ENCODE measurements at places on chromosomes 5 and 9.
A peak's percentile ranks its signal among the peaks of the same experiment; 100 is the strongest.

DNA sequence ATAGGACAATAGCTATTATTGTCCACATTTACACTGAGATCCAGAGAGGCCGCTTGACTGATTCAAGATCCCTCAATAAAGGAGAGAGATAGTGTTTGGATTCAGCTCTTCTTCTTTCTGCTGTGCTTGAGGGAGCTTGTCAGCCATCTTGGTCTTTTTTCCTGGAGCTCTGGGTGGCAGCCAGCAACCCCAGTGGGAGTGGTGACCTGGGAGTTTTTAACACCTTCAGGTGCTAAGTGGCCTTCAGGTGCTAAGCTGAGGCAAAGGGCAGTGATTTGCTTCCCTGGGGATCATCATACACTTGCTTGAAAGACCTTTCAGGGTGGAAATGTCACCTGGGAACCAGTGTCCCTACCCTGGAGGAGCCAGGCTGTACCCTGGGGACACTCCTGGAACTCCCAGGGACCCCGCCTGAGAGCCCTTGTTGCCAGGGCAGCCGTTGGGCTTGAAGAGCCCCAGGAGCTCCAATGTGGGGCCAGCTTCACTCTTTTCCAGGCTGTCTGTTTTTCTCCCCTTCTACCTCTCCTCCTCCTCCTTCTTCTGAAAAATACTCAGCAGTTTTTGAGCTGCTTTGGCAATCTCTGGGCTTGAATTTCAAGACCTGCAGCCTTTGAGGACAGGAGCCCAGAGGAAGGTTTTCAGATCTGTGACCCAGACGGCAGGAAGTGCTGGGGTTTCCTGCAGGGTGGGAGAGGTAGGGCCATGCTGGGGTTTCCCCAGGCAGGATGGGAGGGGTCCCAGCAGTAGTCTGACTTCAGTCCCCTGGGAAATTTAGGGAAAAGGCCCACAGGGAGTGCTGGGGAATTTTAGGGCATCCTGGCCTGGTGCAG is 59.7 kb downstream of the FGF18 start:
- no peak for DNase-seq

- DNase-seq = no peak
These were observed 574.8 kb downstream of the PSAT1 start for GRCh38 chr9:78871452-78872331.

DNA sequence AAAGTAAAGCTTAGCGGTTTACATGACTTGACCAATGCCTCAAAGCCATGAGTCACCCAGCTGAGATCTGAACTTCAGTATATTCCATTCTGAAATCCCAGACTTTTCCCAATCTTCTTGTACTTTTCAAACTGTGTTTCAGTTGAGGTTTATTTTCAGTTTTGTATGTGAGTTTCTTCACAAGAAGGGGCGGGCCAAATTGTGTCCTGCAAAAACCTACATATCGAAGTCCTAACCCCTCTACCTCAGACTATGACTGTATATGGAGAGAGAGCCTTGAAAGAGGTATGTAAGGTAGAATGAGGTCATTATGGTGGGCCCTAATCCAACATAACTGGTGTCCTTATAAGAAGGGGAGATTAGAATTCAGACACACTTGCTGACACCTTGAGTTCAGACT is 666 bp upstream of the TLR4 start:
- DNase-seq = no peak

- no peak for DNase-seq
These were observed 196.5 kb downstream of the MED10 start for GRCh38 chr5:6181871-6182270.

- DNase-seq = no peak
These were observed 69.4 kb downstream of the NPR3 start for GRCh38 chr5:32780508-32780919.

GRCh38 chr9:120308495-120308894 is 271.5 kb downstream of the CDK5RAP2 start:
- DNase-seq = no peak

DNA sequence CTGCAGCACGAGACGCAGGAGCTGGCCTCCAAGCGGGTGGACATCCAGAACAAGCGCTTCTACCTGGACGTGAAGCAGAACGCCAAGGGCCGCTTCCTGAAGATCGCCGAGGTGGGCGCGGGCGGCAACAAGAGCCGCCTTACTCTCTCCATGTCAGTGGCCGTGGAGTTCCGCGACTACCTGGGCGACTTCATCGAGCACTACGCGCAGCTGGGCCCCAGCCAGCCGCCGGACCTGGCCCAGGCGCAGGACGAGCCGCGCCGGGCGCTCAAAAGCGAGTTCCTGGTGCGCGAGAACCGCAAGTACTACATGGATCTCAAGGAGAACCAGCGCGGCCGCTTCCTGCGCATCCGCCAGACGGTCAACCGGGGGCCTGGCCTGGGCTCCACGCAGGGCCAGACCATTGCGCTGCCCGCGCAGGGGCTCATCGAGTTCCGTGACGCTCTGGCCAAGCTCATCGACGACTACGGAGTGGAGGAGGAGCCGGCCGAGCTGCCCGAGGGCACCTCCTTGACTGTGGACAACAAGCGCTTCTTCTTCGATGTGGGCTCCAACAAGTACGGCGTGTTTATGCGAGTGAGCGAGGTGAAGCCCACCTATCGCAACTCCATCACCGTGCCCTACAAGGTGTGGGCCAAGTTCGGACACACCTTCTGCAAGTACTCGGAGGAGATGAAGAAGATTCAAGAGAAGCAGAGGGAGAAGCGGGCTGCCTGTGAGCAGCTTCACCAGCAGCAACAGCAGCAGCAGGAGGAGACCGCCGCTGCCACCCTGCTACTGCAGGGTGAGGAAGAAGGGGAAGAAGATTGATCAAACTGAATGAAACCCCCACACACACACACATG is 654 bp downstream of the PURA start:
- peak; percentile 79 for DNase-seq

- no peak for DNase-seq
These were observed 51.9 kb downstream of the KLF4 start for GRCh38 chr9:107437716-107438115.

- no peak for DNase-seq
These were observed 2326.0 kb upstream of the ACO1 start for GRCh38 chr9:30058463-30058862.

GRCh38 chr5:143543358-143544255 is 140.1 kb upstream of the NR3C1 start:
- no peak for DNase-seq

DNA sequence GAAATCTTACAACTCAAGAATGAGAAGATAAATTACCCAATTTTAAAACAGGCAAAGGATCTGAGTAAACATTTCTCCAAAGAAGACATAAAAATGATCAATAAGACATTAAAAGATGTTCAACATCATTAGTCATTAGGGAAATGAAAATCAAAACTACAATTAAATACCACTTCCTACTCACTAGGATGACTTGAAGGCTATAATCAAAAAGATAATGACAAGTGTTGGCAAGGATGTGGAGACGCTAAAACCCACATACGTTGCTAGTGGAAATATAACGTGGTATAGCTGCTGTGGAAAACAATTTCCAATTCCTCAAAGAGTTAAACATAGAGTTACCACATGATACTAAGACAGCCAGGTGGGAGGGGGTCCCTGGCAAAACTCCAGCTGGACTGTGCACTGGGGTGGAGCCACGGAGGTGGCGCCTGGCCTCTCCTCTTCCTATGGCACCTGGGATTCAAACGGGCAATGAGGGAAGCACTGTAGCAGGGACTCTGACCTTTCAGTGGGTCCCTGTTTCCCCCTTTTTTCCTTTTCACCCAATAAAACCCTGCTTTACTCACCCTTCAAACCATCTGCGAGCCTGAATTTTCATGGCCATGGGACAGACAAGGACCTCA is 5.9 kb downstream of the ARSB start:
- no peak for DNase-seq

DNA sequence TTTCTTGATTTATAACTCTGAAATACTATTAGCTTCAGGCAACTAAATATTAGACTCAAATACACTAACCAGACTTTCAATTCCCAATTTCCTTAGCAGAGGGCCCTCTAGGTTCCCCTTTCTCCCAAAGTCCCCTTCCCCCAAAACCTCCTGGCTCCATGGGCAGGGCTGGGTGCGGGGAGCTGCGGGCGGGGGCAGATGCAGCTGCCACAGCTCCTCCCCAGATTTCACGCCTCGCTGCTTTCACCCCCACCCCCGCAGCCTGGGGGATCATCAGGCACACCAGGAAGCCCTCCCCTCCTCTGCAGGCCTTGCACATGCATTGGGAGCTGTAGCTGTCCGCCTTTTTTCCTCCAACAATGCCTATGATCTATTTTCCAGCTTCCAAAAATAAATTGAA is 82.8 kb upstream of the SPATA31C2 start:
- DNase-seq = no peak

- DNase-seq = no peak
These were observed 7.8 kb upstream of the MRNIP start for GRCh38 chr5:179866241-179867078.

DNA sequence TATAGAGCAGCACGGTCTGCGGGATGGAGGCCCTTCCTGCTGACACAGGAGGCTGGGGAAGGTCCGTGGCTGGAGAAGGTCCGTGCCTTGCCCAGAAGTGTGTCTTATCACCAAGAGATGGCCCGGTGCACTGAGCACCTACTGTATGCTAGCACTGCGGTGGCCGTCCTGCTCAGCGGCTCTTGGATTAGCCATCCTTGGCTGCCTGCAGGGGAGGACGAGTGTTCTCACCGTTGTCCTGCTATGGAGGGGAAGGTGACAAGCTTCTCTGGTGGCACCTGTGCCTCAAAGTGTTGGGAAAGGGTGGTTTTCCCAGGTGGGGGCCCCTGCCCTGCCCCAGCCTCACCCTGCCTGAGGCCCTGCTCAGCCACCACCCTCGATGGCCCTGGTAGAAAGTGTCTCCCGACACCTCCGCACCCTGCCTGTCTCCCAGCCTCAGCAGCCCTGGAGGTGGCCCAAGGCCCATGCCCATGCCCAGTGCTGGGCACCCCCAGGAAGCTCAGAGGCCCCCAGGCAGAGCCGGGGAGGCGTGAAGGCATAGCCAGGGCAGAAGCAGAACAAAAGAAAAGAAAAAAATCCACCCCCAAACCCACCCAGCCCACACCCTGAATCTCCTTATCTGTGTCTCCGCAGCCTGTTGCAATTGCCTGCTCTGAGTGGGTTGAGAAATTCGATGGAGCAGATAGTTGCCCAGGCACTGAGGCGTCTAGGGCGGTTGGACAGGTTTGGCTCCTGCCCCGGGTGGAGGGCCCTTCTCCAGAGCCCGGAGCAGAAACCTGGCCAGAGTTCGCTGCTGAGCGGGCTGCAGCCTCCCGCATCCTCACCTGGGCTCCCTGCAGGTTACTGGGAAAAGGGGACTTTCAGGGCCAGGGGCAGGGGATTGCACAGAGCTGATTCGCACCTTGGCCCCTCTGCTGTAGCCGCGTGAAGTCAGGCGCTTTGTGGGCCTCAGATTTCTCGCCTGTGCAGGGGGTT is 30.5 kb downstream of the RXRA start:
- DNase-seq = no peak

GRCh38 chr5:126234563-126235195 is 188.5 kb upstream of the GRAMD2B start:
- DNase-seq = no peak

DNA sequence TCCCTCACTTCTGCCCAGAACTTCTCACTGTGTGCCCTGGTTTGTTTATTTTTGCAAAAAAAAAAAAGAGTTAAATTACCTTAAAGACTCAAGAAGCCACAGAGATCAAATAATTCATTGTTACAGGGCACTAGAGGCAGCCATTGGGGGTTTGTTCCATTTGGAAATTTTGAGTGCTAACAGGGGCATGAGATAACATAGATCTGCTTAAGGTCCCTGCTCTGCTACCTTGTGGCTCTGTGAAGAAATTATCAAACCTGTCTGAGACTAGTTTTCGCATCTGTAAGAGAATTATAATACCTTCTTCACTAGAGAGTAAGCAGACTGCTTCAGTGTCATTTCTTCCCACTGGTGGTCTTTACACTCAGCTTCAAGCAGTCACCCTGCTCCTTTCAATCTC is 394 bp downstream of the TLR4 start:
- DNase-seq = no peak

GRCh38 chr5:159286420-159287035 is 23.4 kb downstream of the UBLCP1 start:
- no peak for DNase-seq

DNA sequence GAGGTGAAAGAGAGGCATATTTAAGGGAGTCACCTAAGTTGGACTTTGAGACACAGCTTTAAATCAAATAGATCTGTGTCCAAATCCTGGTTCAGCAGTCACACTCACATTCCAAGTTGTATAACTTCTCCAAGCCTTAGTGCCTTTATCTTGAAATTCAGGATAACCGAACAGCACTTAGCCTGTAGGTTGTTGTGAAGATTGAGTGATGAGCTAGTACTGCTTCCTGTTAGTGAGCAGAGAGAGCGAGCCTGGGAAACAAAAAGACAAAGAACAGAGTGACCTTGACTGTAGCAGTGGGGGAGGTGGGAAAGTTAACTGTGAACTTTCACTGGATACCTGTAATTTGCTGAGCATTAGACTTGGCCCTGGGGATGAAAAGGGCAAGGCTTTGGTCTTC is 22.4 kb downstream of the MAML1 start:
- no peak for DNase-seq

DNA sequence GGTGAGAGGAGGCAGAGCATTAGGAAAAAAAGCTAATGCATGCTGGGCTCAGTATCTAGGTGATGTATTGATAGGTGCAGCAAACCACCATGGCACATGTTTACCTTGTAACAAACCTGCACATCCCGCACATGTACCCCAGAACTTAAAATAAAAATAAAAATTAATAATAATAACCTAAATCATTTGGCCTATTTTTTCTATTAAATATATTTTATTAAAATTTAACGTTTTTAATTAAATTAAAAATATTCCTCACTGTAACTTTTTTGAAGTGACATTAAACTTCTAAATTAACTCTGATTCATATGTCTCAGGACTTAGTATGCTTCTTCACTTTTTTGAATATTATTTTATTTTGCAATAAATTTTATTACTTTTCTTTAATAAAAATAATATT is 83.7 kb upstream of the PARP8 start:
- no peak for DNase-seq

DNA sequence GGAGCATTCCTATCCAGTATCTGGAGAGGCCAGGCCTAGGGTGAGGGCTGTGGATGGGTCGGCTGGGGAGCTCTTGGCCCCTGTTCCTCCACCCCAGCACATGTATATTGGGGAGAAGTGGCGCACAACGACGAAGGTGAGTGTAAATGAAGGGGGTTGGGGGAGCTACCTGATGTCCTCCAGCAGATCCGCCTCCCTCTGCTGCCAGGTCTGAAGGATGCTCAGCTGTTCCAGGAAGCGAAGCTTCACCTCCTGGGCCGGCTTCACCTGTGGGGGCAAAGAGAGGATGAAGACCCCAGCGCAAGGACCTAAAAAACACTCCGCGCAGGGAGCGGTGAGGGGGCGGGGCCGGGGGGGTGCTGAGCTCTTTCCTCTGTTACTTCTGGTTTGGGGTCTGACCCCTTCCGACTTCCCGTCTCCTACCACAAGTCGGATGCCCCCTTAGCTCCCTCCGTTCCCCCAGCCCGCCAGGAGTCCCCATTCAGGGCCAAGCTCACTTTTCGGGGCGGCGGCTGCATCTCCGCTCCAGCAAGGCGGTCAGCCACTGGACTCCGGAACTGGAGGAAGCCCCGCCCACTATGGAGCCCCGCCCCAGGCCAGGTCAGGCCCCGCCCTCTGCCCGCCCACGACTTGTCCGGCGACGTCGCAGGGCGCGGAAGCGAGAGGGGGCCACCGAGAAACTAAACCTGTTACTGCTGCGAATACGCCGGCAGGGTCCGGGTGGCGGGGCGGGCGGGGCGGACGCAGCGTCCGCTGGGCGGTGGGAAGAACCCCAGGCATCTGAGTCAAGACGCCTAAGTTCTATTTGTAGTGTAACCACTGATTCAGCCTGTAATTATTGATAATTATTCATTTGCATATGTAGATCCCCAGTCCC is at the start of gene FCHSD1:
TSS of gene FCHSD1 (minus strand) at position 568 of the 877 bp plus-strand sequence. CDS start at position 518, 50 bp downstream.
- DNase-seq = peak; percentile 93

Data from activated effector memory CD4-positive, alpha-beta T cell treated with anti-CD3 and anti-CD28 coated beads, Interleukin-2, amount 50 U/mL, for 16 hours (primary cell).